ENCODE measurements at places on chromosomes 16 and 17.
A peak's percentile ranks its signal among the peaks of the same experiment; 100 is the strongest.

DNA sequence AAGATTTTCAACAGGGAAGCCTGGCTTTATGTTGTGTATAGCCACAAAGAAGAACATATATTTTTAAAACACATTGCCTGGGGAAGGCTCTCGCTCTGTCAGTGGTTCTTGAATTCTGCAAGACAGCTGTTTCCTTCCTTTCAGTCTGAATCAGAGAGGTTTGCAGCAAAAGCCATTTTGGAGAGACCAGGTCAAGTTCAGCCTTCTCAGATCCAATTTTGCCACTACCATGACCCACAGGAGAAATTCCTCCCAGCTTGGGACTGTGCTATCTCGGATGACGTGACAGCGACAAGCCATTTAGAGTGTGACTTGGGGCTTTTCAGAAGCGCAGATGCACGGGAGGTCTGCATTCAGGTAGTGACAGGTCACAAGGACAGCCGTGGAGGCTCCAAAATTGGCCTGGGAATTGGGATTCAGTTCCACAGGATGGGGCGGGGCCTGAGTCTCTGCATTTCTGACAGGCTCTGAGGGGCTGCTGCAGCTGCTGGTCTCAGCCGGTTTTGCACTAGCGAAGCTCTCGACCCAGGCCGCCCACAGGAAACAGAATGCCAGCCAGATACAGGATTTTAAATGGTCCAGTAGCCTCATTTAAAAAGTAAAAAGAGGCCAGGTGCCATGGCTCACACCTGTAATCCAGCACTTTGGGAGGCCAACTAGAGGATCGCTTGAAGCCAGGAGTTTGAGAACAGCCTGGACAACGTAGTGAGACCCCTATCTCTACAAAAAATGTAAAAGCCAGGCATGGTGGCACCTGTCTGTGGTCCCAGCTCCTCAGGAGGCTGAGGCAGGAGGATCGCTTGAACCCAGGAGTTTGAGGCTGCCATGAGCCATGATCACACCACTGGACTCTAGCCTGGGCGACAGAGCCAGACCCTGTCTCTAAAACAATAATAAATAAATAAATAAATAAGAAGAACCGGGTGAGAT, 196.6 kb upstream of the CIBAR2 start:
- DNase-seq: no peak

DNA sequence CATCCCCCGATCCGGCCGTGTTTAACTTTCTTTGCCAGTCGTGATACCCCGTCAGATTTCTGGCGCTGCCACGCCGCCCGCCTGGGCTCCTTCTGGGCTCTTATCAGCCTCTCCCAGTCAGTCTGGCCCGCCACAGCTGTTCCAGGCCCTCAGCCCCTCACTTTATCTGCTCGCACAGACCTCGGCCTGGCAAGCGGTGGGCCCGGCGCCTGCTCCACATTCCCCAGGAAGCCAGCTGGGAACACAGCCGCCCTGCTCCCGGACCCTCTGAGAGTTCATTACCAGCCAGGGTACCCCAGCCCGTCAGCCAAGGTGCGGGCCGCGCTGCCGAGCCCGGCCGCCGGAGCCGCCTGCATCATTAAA, 157.5 kb downstream of the ZNF423 start:
- no peak for DNase-seq

- DNase-seq: peak; percentile 44
Measured at GRCh38 chr17:29176558-29177351, 3.4 kb downstream of the MYO18A start.

- no peak for DNase-seq
Measured at GRCh38 chr17:58184308-58184985, 8.1 kb upstream of the EPX start.

DNA sequence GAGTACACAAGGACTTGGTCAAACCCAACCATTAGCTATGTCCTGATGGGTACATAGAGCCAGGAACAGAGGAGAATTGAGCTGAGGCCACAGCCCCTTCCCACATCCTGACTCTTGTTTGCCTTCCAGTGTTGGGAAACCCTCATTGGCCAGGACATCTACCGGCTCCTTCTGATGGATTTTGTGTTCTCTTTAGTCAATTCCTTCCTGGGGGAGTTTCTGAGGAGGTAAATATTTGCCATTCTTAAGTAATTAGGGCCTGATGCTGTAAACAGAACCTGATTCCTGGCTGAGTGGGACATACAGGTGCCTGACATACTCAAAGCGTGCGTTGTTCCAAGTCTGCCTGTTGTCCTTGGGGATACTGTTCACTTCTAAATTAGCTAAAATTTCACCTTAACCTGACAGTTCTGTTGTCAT, 42.6 kb downstream of the GDE1 start:
- DNase-seq: no peak

DNA sequence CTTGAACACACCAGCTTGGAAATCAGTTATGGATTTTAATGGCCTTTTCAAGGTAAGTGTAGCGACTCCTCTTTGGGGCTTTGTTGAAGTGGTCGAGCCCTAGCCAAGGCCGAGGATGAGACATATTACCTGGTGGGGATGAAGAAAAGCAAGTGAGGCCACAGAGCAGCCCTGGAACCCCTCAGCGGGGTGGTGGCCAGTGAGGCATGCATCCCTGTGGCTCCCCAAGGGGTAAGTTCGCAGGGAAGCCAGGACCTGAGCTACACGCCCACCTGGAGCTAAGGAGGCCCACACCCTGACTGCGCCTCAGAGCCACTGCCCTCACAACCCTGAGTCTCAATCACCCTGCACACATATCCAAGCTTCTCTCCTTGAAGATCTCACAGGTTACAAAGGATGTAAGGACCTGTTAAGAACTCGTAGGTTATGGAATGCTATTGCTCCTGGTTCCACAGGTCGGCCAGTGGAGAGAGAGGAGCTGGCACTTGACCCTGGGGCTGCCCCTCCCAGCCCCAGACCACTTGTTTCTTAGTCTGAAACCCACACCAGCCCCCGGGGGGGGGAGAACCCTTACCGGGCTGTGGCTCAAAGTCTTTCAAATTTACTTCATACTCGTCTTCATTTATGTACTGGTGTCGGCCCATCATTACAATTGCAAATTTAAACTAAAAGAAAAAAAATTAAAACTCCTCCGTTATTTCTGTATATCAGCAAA, 12.0 kb downstream of the LITAFD start:
- DNase-seq: no peak

GRCh38 chr17:50684612-50685333, 22.9 kb downstream of the ANKRD40 start:
- no peak for DNase-seq

DNA sequence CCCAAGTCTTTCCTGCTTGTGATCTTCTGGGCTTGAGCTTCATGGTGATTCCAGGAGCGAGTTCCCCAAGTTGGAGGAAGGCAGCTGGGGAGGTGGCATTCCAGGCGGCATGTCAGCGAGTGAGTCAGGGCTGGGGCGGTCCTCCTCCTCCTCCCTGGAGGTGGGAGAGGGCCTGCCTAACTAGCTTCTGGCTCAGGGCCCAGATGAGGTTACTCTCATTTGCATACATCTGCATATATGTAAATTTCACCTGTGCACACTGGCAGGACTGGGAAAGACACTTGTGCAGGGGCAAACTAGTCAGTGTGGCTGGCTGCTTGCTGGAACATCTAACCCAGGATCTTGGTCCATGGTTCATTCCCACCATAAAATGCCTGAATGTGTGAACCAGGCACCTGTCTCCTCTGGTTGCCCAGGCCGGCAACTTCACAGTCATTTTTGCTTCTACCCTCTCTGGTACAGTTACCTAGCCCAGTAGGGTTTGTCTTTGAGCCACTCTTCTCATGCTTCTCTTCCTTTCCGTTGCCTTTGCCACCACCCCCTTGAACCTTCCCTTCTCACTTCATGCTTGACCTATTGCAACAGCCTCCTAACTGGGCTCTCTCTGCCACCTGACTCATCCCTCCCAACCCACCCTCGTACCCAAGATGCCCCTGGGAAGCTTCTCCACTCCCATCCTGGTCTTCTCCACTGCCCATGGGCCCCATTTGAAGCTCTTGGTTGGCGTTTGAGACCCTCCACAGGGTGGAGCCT, 9.6 kb upstream of the DLX4 start:
- DNase-seq: no peak

DNA sequence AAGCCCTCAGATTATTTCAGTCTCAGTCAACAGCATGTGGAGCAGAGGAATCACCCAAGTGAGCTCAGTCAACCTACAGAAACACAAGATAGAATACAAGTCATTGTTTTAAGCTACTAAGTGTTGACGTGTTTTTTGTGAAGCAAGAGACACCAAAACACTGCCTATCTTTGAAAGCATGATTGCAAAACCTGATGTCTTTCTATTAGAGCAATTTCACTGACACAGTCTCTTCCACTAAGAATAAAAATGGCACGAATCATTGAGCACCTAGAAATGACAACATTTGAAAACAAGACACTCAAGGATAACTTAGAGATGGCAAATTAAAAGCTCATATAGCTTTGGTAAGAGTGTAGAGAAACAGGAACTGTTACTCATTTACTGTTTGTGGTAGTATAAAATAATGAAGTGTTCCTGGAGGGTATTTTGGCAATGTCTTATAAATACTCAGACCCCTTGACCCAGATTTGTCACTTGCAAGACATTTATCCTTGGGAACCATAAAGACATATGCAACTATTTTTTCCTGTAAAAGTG, 407.1 kb upstream of the XYLT1 start:
- no peak for DNase-seq

DNA sequence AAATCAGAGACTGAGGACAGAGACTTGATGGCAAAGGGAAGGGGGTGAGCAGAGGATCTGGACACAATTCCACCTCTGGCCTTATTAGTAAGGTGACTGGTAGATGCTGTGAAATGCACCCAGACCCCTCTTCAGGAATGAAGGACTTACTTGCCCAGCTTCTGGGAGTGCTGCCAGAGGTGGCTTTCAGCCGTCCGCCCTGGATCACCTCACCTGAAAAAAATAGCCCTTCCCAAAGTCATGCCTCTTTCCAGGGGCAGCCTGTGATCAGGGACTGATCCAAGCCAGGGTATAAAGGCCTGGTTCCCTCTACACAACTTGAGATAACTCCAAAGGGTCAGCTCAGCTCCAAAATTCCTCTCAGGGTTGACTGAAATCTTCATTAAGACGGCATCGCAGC, 20.4 kb upstream of the TMEM220 start:
- DNase-seq: no peak

DNA sequence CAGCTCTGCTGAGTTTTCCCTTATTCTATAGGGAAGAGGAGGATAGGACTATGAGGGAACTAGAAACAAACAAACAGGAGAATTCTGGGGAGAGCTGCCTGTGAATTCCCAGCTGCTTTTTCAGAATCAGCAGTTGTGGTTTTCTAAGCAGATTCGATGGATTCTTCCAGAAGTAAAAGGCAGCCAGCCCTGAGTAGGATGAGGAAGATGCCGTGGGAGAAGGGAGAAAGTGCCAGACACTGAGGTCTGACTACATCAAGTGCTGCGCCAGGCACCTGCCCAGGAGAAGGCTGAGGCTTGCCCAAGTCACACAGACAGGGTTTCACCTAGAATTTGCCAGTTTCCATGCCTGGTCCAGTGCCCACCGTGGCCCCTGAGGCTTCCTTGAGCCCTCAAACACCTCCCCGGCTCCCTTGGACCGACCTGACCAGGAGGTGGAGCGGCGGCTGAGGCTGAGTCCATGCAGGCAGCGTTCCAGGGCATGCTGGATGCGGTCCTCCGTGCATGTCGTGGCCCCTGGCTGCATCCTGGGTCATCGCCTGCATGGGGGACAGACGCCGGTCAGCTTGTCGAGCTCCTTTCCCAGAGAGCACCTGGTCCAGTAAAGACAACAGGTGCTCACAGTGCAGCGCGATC, 43.6 kb upstream of the PIK3R6 start:
- no peak for DNase-seq

- DNase-seq: no peak
Measured at GRCh38 chr17:56045872-56046271, 107.4 kb upstream of the ANKFN1 start.

DNA sequence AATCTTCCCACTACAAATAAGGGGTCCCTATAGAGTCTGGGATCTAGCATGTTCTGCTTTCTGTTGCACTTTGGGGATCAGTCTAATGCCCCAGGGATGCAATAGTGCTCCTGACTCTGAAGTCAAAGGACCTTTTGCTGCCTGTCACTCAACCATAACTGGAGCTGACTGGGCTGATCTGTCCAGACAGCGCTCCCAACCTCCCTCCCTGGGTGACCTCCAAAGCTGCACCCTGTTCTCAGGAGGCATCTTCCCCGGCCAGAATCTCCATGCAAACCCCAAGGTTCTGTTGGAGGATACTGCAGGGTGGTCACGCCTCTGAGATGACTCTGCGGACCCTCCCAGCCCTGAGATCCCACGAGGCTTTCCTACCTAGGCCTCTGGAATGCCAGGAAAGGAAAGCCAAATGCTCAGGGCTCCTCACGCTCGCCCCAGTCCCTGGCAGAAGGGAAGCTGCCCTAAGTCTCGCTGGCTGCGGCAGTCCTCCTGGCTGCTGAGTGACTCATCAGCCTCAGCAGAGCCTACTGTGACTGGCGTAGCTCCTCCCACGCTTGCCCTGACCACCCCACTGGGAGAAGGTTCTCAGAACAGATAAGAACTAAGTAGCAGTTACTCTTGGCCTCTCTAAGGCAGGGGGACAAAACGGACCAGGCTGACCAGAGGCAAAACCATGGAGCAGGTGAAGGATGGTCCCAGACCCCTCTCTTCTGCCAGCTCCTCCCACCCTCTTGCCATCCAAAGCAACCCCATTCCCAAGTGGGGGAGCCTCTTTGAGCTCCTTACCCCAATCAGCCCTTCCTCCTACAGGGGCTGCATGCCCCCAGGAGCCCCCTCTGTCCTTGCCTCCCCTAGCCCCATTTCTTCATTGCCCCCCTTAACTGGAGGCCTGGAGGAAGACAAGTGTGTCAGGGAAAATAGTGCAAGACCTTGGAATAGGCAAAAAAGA, 124.1 kb upstream of the TNRC6C start:
- DNase-seq: peak; percentile 73

DNA sequence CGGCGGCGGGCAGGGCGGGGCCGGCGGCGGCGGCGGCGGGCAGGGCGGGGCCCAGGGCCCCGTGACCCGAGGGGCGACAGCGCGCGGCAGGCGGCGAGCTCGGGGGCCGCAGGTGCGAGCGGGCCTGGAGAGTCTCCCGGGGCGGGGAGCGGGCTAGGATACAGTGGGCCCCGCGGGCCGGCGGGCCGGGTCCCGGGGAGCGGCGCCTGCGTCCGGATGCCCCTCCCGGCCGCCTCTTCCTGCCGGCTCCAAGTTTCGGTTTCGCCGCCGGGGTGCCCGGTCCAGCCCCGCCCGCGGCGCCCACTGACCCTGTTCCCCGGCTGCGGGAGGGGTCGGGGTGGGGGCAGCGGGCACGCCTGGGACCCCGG, at the start of gene RNF213:
Gene RNF213 (plus strand): TSS at position 62 of the 368 bp plus-strand sequence. CDS start 2,830 bp downstream, outside the sequence.
- peak; percentile 60 for DNase-seq

DNA sequence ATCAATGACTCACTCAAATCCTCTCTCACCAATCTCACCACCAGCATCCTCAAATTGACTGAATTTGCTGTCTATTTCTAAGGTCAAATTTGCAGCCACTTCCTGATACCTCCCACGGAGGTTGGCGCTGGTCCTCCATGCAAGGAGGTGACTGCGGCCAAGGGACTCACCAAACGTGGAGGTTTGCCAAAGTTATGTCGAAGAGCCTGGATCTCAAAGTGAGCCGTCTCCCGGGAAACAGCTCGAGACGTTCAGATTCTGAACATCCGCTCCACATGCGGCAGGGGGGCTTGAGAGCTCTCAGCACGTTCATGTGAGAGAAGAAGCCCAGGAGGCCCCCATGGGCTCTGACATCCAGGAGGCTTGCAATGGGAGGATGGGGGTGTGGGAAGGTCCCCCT, 22.6 kb downstream of the LGALS3BP start:
- no peak for DNase-seq

GRCh38 chr17:8753976-8754440, 4.3 kb downstream of the SPDYE4 start:
- no peak for DNase-seq
